ENCODE measurements at places on chromosomes 16 and 17.

DNA sequence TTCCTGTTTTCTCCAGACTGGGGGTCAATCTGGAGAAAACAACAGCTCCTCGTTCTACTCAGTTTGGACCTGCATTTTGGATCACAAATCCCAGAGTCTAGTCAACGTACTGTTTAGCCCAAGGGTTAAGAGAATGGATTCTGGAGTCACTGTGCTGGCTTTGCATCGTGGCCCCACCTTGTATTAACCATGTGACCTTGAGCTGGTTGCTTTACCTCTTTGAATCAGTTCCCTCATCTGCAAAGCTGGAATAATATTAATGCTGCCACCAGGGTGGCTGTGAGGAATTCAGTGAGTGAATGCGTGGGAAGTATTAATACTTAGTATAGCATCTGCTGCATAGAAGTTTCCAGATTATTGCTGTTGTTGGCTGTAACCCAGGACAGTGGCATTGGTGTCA lies 11.3 kb upstream of the DHRS7C start:
- H3K27ac ChIP-seq = no peak overlapping the region
- H3K27me3 ChIP-seq = peaks cover 14% of the 10 kb centered on the region
- H3K36me3 ChIP-seq = no peaks in the 10 kb centered on the region
- no peak for DNase-seq

DNA sequence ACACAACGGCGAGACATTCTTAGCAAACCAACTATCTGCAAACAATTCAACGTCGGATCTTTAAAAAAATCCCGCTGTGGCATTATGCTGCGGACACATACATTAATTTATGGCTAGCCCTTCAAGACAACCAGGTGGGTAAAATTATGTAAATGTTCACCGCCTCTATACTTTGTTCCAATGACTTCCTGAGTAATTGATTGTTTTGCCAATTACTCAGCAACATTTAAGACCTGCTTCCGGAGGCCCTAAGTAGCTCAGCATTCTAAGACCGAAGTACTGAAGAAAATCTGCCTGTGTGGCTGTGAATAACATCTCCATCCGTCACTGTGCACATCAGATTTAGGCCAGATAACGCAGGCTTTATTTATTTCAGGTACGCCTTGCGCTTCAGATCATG lies 23.3 kb downstream of the QPRT start:
- peak; percentile 40 for DNase-seq
- peak overlapping the region; percentile 88 for H3K27ac ChIP-seq
- no peaks in the 10 kb centered on the region for H3K36me3 ChIP-seq
- peaks cover 34% of the 10 kb centered on the region for H3K4me1 ChIP-seq
- peak overlapping the region; percentile 60 for H3K4me3 ChIP-seq

- H3K36me3 ChIP-seq = peaks cover 46% of the 10 kb centered on the region
- H3K27me3 ChIP-seq = no peaks in the 10 kb centered on the region
- no peak for DNase-seq
- H3K4me3 ChIP-seq = no peak overlapping the region
- no peak overlapping the region for H3K27ac ChIP-seq
- no peaks in the 10 kb centered on the region for H3K4me1 ChIP-seq
Measured at GRCh38 chr16:66809765-66810164, 8.4 kb upstream of the TERB1 start.

DNA sequence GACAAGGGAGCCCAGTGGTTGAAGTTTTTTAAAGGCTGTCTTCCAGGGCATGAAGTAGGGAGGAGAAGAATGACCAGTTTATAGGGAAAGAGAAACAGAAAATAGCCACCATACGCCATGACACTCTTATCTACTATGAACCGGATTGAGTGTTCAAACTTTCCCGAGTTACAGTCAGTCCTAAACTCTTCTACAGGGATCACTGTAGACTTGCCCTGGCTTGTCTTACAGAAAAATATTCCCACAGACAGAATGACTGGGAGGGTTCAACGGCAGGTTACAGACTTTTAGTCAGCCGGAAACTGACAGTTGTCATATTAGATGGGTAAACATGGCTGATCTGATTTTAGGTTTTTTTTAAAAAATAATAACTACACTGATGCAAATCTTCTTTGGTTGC lies 662.5 kb upstream of the SOX9 start:
- H3K4me1 ChIP-seq = no peaks in the 10 kb centered on the region
- no peak overlapping the region for H3K4me3 ChIP-seq
- DNase-seq = no peak
- no peak overlapping the region for H3K27ac ChIP-seq

- no peak overlapping the region for H3K4me3 ChIP-seq
- no peak overlapping the region for H3K27ac ChIP-seq
- H3K27me3 ChIP-seq = no peaks in the 10 kb centered on the region
- DNase-seq = no peak
Measured at GRCh38 chr16:7268182-7268581, 64.5 kb upstream of the RBFOX1 start.

- no peak overlapping the region for H3K27ac ChIP-seq
- H3K27me3 ChIP-seq = no peaks in the 10 kb centered on the region
- H3K4me1 ChIP-seq = peaks cover 49% of the 10 kb centered on the region
- H3K36me3 ChIP-seq = no peaks in the 10 kb centered on the region
- no peak overlapping the region for H3K4me3 ChIP-seq
Measured at GRCh38 chr17:65174974-65175373, 37.8 kb downstream of the RGS9 start.
